ENCODE measurements at places on chromosomes 7 and 10.

GRCh38 chr7:134315679-134316538 is 821 bp downstream of the SLC35B4 start:
- peak; percentile 38 for DNase-seq

GRCh38 chr10:45653454-45653853 is 19.1 kb downstream of the ZFAND4 start:
- no peak for DNase-seq

GRCh38 chr10:84423719-84424118 is 95.3 kb downstream of the CCSER2 start:
- no peak for DNase-seq

- DNase-seq = no peak
Measured at GRCh38 chr7:50808282-50808888, 25.7 kb upstream of the GRB10 start.

Measured in hematopoietic multipotent progenitor cell treated with erythropoietin and hydrocortisone succinate and interleukin-3 and kit ligand, for 8 days (in vitro differentiated cells).